ENCODE measurements at places on chromosomes 12 and 14. TPM values are rescaled to one million over a fixed set of nuclear protein-coding genes. Genes with fewer than 3 reads are reported as not detected.

GRCh38 chr12:98466640-98467400 is 48.6 kb upstream of the TMPO start:
- H3K27me3 ChIP-seq, result peaks cover 5% of the 10 kb centered on the region
- H3K4me1 ChIP-seq, result peaks cover 34% of the 10 kb centered on the region
- no peak for DNase-seq
- no peak overlapping the region for H3K4me3 ChIP-seq

DNA sequence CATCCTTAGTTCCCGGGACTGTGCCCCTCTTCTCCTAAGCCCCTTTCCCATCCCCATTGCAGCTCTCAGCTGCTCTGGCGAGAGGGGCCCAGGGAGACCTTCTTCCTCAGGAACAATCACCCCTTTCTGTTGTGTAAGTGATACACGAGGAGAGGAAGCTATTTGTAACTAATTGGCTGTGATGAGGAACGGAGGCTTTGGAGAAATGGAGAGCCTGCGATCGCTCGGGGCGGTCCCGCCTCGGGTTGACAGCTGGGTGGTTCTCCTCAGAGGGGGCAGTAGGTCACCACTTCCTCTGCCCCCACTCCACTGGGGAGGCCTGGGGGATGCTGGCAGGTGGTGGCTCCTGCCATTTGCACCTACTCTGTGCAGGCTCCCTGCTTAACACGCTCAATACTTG is 6.6 kb upstream of the PGF start:
- H3K4me1 ChIP-seq, result no peaks in the 10 kb centered on the region
- no peak overlapping the region for H3K27ac ChIP-seq
- no peak overlapping the region for H3K4me3 ChIP-seq
- H3K36me3 ChIP-seq, result no peaks in the 10 kb centered on the region
- no peaks in the 10 kb centered on the region for H3K27me3 ChIP-seq

DNA sequence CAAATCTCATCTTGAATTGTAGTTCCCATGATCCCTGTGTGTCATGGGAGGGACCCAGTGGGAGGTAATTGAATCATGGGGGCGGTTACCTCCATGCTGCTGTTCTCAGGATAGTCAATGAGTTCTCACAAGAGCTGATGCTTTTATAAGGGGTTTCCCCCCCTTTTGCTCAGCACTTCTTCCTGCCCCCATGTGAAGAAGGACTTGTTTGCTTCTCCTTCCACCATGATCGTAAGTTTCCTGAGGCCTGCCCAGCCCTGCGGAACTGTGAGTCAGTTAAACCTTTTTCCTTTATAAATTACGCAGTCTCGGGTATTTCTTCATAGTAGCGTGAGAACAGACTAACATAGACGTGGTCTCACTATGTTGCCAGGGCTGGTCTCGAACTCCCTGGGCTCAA is 56.1 kb upstream of the EIF5 start:
- no peak overlapping the region for H3K4me3 ChIP-seq
- no peak for DNase-seq
- H3K27me3 ChIP-seq, result peaks cover 52% of the 10 kb centered on the region

DNA sequence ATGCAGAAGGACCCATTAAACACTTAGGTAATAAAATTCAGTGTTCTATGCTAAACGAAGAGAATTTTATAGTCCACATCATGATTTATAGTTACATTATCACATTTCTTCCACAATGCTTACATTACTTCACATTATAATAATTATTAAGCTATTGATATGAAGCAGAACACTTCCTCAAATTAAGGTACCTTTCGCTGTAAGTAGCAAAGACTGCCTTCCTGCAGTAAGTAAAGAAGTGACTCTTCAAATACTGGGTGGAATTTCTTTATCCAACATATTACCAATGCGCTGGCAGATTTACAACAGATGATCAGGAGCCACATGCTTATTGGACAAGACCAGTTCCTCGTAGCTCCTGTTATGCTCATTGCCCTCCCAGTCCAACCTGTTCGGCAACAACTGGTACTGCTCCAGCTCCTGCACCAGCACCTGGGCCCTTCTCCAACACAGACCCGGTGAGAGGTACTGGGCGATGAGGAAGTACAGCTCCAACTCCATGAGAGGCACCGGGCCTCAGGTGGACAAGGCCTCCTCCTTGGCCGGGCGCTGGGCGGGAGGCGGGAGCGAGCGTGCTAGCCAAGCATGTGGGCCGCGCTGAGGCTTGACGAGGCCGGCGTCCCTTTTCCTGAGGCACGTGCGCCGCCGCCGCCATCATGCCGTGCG is 210.7 kb upstream of the ATP2B1 start:
- H3K4me1 ChIP-seq, result peaks cover 5% of the 10 kb centered on the region
- no peak overlapping the region for H3K27ac ChIP-seq
- no peak overlapping the region for H3K4me3 ChIP-seq
- DNase-seq, result no peak

GRCh38 chr12:128977441-128977840 is 124.2 kb downstream of the GLT1D1 start:
- H3K4me1 ChIP-seq, result no peaks in the 10 kb centered on the region
- no peak overlapping the region for H3K4me3 ChIP-seq
- no peaks in the 10 kb centered on the region for H3K36me3 ChIP-seq
- DNase-seq, result no peak

The NPFF gene
- total RNA-seq, result 0.58 TPM

DNA sequence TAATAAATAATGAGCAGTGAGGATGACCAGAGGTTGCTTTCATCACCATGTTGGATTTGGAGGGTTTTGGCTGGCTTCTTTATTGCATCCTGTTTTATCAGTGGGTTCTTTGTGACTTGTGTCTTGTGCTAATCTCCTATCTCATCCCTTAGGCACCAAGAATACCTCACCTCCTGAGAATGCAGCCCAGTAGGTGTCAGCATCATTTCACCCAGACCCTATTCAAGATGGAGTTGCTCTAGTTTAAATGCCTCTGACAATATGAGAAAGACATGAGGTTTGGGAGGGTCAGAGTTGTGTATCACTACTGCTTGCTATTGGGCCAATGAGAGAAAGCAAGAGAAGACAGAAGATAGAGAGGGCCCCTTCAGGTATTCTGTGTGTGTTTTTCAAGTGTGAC is 592.2 kb downstream of the ETNK1 start:
- no peak overlapping the region for H3K27ac ChIP-seq
- H3K4me3 ChIP-seq, result no peak overlapping the region
- no peaks in the 10 kb centered on the region for H3K4me1 ChIP-seq
- no peak for DNase-seq
- H3K36me3 ChIP-seq, result no peaks in the 10 kb centered on the region

The TAS2R46 gene
- total RNA-seq, result 0.55 TPM

- H3K27me3 ChIP-seq, result no peaks in the 10 kb centered on the region
- H3K27ac ChIP-seq, result no peak overlapping the region
- no peak overlapping the region for H3K4me3 ChIP-seq
- no peak for DNase-seq
- no peaks in the 10 kb centered on the region for H3K4me1 ChIP-seq
Observed at GRCh38 chr12:86373813-86374212, 117.6 kb upstream of the MGAT4C start.

DNA sequence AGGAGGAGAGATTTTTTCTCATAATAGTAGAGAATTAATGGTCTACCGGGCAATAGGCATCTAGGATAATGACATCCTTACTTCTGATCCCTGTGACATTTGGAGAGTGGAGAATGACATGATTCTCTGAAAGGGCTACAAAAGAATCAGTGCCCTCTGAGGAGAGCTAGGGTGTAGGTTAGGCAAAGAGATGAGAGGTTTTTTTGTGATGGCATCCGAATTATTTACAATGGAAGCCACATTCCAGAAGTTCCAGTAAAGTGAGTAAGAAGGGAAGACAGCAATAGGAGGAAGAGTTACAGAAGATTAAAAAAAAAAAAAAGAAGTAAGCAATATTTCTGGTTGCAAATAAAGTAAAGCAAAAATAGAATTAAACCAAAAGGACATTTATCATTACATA is 478.0 kb downstream of the RMST start:
- DNase-seq, result no peak
- no peaks in the 10 kb centered on the region for H3K36me3 ChIP-seq
- no peak overlapping the region for H3K4me3 ChIP-seq
- no peaks in the 10 kb centered on the region for H3K4me1 ChIP-seq

- no peak overlapping the region for H3K4me3 ChIP-seq
- H3K27me3 ChIP-seq, result peaks cover 4% of the 10 kb centered on the region
- H3K4me1 ChIP-seq, result no peaks in the 10 kb centered on the region
- H3K27ac ChIP-seq, result no peak overlapping the region
Observed at GRCh38 chr12:70006619-70006973, 181.6 kb downstream of the MYRFL start.

GRCh38 chr14:100529561-100530031 is 57.6 kb downstream of the BEGAIN start:
- H3K27ac ChIP-seq, result no peak overlapping the region
- no peaks in the 10 kb centered on the region for H3K36me3 ChIP-seq
- H3K27me3 ChIP-seq, result no peaks in the 10 kb centered on the region
- DNase-seq, result peak; percentile 5
- H3K4me1 ChIP-seq, result peaks cover 3% of the 10 kb centered on the region

The KCNMB4 gene
- total RNA-seq, result 1.3 TPM

DNA sequence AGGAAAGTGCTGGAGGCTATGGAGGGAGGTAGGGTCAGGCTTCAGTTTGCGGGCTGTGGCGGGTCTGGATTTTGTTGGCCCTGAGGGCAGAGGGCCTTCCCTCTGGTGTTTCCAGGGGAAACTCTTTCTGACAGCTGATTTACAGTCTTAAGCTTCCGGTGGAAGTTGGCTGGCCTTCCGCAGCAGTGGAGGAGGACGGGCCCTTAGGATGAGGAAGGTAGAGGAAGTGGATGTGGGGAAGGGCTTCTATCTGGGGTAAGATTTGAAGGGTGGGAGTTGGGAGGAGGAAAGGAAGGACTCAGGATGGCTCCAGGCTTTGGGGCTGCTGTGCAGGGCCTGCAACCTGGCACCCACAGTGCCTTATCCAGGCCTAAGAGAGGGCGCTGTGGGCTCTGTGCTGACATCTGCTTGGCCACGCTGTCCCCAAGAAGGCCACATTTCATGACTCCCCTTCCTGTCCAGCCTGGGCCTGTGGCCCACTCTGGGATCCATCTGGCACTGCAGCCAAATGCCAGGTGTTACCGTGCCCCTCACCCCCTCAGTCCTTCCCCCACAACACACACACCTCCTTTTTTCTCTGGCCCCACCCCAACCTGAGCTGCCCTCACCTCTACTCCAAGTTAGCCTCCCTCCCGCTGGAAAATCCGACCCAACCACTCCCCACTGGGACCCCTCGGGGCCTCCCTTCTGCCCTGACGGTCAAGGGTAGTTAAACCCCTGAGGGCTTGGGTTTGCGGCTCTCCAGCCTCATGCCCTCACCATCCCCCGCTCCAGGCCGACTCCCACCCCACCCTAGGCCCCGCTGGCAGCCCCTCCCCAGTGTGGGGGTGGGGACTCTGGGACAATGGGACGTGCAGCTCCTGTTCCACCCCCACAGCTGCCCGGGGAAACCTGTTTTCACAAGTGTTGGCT is 7.7 kb upstream of the PPP1R13B start:
- H3K4me3 ChIP-seq, result no peak overlapping the region
- no peaks in the 10 kb centered on the region for H3K36me3 ChIP-seq
- no peaks in the 10 kb centered on the region for H3K27me3 ChIP-seq
- peaks cover 4% of the 10 kb centered on the region for H3K4me1 ChIP-seq
- no peak for DNase-seq
- no peak overlapping the region for H3K27ac ChIP-seq

The DLGAP5 gene
- total RNA-seq, result 97.9 TPM

DNA sequence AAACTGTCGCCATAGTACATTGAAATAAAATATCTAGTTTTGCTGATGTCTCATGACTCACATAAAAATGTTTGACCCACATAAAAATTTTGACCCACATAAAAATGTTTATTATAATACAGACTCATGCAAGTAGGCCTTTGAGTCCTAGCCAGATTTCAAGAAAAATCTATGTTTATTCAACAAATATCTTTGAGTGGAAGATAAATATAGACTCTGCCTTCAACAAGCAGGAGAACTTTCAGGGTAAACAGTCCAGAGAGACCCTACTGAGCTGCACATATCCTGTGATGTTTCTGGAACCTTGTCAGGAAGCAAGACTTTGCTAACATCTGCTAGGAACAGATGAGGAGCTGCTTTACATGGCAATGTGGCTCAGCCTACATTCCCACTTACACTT is 283.1 kb downstream of the MDGA2 start:
- no peak for DNase-seq
- no peak overlapping the region for H3K4me3 ChIP-seq
- H3K27me3 ChIP-seq, result no peaks in the 10 kb centered on the region
- no peaks in the 10 kb centered on the region for H3K36me3 ChIP-seq

- DNase-seq, result no peak
- peak overlapping the region; percentile 93 for H3K27ac ChIP-seq
- H3K36me3 ChIP-seq, result peaks cover 21% of the 10 kb centered on the region
- H3K27me3 ChIP-seq, result no peaks in the 10 kb centered on the region
- H3K4me3 ChIP-seq, result no peak overlapping the region
Observed at GRCh38 chr12:108616359-108616758, 17.3 kb downstream of the SELPLG start.

DNA sequence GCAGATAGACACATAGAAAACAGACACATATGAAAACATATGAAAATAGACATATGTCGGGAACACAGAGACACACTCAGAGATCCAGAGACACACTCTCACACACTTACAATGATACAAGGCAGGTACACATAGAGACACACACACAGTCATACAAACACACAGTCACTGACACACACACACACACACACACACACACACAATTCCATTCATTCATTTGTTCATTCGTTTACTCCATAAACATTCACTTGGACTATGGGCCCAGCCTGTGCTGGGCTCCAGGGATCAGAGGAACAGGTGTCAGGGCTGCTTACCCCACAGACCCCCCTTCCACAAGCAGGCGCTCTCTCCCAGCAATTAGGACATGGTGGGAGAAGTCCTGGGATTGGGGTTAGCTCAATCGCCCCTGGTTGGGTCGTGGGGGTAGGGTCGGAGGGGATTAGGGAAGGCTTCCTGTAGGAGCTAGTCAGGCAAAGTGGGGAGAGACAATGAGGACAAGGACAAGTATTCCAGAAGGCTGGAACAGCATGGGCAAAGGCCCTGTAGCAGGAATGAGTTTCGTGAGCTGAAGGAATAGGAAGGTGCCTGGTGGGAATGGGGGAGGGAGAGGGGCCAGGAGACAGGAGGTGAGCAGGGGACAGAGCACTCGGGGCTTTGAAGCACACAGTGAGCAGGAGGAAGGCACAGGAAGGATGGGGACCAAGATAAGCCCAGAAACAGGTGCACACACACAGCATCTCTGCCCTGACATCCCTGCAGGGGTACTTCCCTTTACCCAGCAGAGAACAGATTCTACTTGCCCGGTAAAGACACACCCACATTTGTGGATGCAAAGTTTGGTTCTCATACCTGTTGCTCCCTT is 6.5 kb downstream of the RASAL1 start:
- H3K4me3 ChIP-seq, result no peak overlapping the region
- H3K27ac ChIP-seq, result no peak overlapping the region
- no peaks in the 10 kb centered on the region for H3K4me1 ChIP-seq
- no peaks in the 10 kb centered on the region for H3K27me3 ChIP-seq
- no peak for DNase-seq
